Stimulated activated effector memory CD8-positive, alpha-beta T cell treated with anti-CD3 and anti-CD28 coated beads, Interleukin-12 subunit alpha, Interleukin-12 subunit beta, amount 100 ng/mL, for 72 hours (primary cell): ENCODE measurements at places on chromosomes 12 and 14.

DNA sequence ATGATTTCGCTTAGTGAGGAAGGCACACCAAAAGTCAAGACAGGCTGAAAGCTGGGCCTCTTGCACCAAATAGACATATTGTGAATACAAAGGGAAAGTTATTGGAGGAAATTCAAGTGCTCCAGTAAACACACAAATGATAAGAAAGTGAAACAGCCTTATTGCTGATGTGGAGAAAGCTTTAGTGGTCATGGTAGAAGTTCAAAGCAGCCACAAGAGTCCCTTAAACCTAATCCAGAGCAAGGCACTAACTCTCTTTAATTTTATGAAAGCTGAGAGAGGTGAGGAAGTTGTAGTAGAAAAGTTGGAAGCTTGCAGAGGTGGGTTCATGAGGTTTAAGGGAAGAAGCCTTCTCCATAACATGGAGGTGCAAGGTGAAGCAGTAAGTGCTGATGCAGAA, 988.3 kb downstream of the VRK1 start:
- no peak for DNase-seq

DNA sequence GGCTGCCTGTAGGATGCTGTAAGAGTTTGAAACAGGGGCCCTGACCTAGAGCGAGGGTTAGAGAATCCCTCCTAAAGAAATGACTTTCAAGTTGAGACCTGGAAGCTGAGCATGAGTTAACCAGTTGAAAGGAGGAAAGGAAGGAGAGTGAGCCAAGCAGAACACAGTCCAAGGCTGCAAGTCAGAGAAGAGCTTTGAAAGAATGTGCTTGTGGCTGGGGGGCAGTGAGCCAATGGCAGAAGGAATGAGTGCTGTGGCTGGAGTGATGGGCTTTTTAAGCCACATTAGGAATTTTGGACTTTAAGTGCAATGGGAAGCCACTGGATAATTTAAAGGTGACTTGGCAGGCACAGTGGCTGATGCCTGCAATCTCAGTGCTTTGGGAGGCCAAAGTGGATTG, 18.1 kb downstream of the CDKN1B start:
- DNase-seq, result no peak

DNA sequence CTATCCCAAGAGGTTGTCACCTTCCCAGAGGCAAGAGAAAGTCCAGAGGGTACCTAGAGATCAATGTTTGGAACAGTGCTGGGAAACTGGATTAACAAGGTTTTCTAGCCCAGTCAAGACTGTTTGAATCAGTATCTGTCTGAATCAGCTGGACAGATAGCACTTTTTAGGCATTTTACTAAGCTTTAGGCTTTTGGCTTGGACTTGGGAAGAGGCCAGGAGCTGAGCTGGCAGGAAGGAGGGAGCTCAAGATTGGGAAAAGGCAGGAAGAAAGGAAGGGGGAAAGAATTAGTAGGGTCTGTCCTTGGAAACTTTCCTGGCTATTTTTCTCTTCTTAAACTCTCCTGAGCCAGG, 8.3 kb downstream of the IKZF4 start:
- DNase-seq, result no peak

GRCh38 chr14:102516531-102517391, 7.2 kb upstream of the ANKRD9 start:
- peak; percentile 82 for DNase-seq

GRCh38 chr14:99516156-99516870, 35.1 kb downstream of the CCNK start:
- DNase-seq, result no peak

GRCh38 chr12:104909761-104910160, 48.3 kb downstream of the SLC41A2 start:
- no peak for DNase-seq

DNA sequence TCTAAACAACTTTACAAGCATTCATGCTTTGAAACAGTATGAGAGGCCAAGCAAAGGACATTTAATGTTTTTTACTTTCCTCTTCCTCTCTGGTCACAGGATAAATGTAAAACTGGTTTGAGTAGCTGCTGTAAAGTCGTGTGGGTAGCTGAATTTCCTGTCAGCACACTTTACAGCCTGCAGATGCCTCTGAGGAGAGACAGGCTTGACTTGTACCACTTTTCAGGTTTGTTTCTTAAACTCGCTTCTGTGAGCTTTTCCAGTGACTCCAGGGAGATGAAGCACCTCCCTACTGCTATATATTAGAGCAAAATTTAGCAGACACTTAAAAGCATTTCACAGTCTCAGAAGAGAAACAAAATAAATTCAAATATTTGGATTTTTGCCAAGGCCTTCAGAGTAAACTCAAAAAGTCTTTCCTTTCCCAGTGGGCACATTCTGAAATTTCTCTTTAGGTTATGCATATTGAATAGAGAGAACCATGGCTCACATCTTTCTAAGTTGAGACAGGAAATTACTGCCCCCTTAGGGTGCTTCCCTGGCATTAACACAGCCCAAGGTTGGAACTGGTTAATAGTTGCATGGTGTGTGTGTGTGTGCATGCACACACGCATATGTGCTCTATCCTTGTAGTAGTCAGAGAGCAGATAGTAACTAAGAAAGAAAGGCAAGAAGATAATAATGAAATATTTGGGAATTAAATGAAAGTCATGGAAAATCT, 557.3 kb upstream of the MIS18BP1 start:
- DNase-seq, result no peak

DNA sequence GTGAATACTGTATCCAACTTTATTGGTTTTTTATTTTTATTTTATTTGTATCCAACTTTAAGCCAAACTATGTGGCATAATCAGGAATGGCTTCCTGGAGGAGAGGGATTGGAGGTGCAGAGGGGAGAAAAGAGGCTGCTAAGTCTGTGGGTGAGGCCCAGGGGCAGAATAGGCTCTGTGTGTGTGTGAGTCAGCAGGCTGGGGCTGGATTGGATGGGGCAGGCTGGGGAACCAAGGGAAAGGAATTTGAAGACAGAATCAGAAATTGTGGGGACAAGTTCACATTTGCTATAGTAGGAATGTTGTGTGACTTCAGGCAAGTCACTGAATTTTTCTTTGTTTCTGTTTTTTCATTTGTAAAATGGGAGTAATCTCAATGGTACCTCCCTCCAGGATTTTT, 12.8 kb upstream of the RILPL1 start:
- DNase-seq, result no peak

DNA sequence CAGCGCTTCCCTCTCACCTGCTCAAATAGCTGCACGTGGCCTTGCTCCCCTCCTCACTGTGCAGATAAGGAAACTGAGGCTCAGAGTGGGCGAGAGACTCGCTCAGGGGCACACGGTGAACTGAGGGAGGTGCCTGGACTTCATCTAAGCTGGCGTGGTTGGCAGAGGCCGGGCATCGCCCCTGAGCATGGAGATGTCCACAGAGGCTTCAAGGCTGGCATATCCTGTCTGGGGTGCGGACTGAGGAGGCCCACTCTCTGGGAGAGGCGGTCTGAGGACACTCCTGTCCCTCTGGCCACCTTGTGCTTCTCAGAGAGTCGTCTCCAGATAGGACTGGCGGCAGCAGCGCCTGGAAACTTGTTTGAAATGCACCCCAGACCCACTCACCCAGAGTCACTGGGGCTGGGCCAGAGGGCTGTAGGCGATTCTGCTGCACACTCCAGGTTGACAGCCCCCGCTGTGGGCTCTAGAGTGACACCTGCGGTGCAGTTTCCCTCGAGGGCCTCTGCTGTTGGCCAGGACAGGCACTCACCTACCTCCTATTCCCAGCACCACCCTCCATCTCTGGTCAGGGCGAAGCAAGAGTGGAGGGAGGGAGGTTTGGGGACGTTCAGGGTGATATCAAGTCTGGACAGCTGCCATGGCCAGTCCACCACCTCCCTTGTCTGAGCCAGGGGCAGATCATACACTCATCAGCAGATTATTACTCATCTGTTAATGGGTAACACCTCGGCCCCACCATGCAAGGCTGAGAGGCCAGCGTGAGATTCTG, 11.2 kb upstream of the LBHD2 start:
- DNase-seq, result no peak

- DNase-seq, result no peak
These were observed 84.7 kb upstream of the FLRT2 start for GRCh38 chr14:85445151-85445795.

DNA sequence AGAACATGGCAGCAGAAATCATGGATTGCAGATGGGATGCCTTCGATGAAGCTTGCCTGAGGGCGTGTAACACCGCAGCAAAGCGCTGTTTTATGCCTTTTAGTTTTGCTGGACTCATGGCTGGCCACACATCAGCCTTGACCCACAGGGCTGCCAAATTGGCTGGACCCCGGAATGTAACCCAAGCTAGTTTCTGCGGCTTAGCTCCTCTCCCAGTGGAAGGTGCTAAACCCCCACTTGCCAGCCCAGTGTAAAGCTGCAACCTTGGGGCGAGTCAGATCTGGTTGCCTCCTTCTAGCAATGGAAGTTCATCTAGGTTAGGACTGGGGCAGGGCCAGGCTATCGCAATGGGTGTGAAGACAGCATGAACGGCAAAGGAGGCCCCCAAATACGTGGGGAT, 38.3 kb downstream of the MEG3 start:
- DNase-seq, result no peak

DNA sequence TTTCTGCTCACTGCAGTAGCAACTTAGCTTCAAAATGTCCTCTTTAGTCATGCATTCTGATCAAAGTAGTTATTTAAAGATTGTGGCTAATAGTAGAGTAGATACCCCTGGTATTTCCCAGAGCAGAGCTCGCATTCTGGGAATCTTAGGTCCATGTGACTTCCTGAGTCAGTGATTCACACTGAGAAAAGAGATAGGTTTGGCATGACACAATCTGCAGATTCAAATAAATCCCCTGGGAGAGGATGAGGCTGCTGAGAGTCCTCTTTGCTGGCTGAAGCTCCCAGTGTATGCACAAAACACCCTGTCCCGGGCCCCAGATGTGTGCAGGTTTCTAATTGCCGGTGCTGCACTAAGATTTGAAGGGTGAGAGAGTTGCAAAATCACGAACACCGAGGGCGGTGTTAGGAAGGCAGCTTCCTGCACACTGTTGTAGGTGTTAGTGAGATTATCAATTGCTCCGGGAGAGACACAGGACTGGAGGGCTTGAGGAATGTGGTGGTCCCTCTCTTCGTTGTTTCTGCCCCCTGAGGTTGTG, 233.2 kb downstream of the NRXN3 start:
- DNase-seq, result no peak
